ENCODE measurements at places on chromosomes 13 and 19. TPM values are rescaled to one million over a fixed set of nuclear protein-coding genes. Genes with fewer than 3 reads are reported as not detected.

Gene HIF3A
- total RNA-seq, result 23.1 TPM

Gene ADGRE2
- 0.09 TPM for total RNA-seq

Gene SRRM5
- 0.05 TPM for total RNA-seq

Gene GRK1
- not detected for total RNA-seq

Gene FAM216B
- not detected for total RNA-seq

Gene PALM
- 109 TPM for total RNA-seq

Measured in dermis blood vessel endothelial cell (primary cell).